ENCODE measurements at places on chromosomes 7 and 10.

GRCh38 chr10:7697426-7697825 is 5.7 kb upstream of the ITIH2 start:
- DNase-seq, result no peak

- DNase-seq, result no peak
Observed at GRCh38 chr7:52825611-52826010, 209.8 kb upstream of the POM121L12 start.

DNA sequence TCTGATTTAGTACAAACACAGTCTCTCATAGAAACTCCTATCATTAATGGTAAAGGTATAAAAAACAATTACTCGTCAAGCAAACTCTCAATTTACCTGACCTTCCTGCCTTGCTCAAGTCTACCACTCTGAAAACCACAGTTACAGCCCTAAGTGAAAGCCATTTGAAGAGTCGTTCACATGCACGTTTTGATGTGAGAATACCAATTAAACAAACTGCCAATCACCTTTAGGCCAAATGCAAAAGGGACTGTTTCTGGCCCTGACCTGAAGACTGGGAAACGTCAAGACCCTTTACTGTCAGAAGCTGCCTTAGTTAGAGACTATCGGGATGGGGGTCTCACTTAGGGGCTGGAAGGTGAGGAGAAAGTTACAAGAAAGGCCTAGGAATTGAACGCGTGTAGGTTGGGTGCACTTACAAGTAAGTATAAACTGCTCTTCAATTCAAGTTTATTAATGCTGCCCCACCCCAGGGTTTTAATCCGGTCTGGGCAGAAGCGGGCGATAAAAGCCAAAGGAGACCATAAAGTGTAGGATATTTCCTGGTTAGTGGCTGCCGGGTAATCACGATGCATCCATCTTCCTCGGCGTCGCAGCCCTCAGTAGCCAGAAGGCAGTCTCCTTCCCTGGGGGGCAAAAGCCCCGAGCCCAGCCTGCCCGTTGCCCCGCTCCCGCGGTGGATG is 935 bp downstream of the TM9SF3 start:
- DNase-seq, result no peak

DNA sequence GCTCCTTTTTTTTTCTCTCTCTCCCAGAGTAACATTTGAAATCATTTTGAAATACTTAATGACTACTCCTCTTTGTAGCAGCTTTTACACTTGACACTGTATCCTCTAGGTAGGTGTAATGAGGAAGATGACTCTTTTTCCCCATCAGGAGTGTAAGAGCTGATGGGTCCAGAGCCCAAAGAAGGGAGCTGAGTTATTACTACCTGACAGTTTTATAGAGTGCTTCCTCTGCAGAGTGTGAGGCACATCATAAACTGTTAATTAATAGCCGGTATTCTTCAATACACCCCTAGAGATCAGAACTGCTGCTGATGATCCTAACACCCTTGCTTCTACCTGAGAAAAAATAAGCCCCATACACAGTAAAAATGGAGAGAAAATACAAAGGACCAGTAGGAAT is 279.8 kb upstream of the SEMA3A start:
- no peak for DNase-seq

DNA sequence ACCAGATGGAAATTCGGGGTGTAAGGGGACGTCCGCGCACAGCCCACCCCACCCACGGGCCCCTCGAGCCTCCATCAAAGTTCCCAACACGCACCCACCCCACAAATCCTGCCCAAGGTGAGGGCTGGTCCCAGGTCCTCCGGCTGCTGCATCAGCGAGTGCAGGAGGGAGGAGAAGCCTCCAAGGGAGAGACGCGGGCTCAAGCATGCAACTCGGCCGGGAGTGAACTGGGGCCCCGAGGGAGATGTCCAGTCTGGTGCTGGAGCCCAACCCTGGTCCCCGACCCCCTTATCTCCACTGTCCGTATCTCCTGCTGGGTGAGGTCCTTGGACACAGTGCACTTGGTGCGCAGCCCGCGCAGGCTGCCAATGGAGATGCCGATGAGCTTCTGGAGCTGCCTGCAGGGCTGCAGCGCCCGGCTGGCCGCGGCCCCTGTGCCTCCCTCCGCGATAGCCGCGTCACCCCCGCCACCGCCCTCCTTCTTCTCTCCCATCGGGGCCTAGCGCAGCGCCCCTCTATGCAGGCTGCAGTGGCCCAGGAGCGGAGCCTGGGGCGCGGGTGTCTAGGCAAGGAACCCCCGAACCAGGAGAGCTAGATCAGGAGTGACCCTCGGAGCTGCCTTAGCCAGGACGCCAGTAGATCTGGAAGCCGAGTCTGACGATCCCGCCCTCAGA is 489.2 kb downstream of the ZNF33B start:
- DNase-seq, result no peak

GRCh38 chr10:48599830-48600134 is 5.1 kb downstream of the ARHGAP22 start:
- no peak for DNase-seq

DNA sequence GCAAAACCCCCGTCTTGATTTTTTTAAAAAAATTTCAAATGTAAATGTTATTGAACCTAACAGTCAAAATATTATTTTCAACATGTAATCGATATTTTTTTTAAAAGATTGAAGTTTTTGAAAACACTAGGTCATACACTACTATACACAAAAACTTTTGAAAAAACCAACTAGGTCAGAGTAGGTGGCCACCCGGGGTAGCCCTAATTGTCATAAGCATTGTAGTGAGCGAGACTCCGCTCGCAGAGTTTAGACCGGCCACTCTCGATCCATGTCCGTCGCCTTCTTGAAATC is 417 bp downstream of the RFC2 start:
- DNase-seq, result no peak

All from cortex of kidney (tissue), 1 donor.